Thyroid gland (tissue), 4 donors: ENCODE measurements at places on chromosomes 16 and 17. TPM values are rescaled to one million over a fixed set of nuclear protein-coding genes. Genes with fewer than 3 reads are reported as not detected.

KRTAP1-1 gene
- not detected for total RNA-seq

ACSM2A gene
- total RNA-seq: not detected

SLC12A3 gene
- not detected for total RNA-seq

GPR179 gene
- not detected for total RNA-seq

PMM2 gene
- total RNA-seq: 33.3 TPM

P2RX5 gene
- not detected for total RNA-seq

UNC13D gene
- 8.1 TPM for total RNA-seq

ZG16 gene
- total RNA-seq: not detected

NRN1L gene
- not detected for total RNA-seq

CA4 gene
- total RNA-seq: 56.5 TPM

MRPL58 gene
- total RNA-seq: 55.1 TPM

- no peak for DNase-seq
These were observed 21.4 kb upstream of the NF1 start for GRCh38 chr17:31073411-31073810.

DNA sequence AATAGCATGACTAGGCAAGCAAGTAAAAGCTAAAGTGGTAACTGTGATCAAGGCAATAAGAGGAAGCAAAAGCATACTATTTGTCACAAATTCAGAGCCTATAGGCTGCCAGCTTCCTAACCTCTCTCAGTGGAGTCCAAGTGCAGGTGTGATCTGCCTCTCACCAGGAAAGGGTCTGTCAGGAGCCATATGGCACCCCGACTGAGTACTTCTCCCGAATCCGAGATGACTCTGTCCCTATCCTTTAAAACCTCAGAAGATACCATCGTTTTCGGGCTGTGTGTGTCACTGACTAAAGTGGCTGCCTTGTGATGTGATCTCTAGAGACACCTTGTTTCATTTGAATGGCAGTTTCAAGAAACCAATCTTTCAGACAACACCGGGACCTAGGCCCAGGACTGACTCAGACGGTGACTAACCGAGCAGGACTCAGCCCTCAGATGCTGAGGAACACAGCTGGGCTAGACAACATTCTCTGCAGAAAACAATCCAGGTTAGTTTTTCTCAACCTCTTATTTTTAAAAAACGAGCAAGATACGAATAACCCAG is 63.6 kb downstream of the SMG6 start:
- DNase-seq: no peak

DNA sequence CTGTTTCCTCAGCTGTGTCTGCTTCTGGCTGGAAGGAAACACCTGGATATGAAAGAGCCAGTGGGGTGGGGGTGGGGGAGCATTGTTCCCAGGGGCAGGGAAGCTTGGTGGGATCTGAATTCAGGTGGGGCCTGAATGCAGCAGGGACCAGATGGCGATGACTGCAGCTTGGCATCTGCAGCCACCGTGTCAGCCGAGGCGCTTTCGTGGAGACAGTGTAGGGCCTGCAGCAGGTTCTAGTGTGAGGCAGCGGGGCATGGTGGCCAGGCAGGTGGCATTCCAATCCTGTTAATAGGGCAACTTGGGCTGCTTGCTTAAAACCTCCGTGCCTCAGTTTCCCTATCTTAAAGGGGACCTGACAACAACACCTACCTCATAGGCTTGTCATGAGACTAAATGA is 1.7 kb downstream of the PIK3R6 start:
- no peak for DNase-seq

DNA sequence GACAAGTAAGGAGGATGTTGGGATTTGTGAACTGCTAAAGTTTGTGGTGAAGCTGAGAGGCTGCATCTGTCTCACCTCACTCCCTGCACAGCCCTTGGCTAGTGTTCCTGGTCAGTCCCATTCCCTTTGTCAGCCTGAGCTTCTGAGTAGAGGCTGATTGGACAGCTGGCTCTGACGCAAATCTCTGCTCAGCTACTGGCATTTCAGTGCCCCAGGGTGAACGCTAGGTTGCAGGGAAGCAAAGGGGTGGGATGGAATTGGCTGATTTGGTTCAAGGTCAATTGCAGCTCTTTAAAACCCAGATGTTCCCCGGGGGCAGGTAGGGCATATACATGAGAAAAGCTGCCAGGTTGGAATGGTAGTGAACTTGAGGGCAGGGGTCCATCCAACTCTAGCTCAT is 23.1 kb upstream of the CNOT1 start:
- no peak for DNase-seq

GRCh38 chr17:44218344-44219107 is 949 bp downstream of the UBTF start:
- DNase-seq: peak; percentile 88

GRCh38 chr16:1535391-1536291 is 2.2 kb downstream of the TMEM204 start:
- no peak for DNase-seq

DNA sequence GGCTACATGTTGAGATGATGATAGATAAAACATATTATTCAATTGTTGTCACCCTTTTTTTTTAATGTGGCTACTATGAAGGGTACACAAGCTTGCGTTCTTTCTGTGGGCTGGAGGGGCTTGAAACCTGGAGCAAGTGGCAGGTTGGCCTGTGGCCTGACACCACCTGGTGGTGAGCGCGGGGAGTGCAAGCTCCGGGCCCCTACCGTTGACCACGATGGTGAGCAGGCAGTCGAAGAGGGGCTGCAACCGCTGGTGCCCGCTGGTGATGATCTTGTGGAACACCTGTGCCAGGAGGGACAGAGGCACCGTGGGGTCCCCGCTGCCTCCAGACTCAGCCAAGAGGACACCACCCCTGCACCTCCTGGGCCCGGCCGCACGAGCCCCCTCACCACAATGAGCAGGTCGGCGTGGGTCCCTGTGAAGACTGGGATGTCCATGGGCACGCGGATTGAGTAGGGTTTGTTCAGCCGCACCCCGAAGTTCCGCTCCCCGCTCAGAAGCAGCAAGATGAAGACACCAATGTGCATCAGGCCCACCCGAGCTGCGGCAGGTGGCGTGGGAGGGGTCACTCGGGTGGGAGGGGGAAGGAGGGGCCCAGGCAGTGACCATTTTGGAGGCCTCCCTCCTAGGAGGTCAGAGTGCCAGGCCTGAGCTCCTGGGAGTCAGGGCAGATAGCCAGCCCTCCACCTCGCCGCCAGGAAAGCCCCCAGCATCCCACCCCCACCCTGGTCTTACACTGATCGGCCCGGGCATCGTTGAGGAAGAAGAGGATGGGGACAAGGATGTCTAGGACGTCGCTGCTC is 14.4 kb downstream of the HID1 start:
- DNase-seq: peak; percentile 69

DNA sequence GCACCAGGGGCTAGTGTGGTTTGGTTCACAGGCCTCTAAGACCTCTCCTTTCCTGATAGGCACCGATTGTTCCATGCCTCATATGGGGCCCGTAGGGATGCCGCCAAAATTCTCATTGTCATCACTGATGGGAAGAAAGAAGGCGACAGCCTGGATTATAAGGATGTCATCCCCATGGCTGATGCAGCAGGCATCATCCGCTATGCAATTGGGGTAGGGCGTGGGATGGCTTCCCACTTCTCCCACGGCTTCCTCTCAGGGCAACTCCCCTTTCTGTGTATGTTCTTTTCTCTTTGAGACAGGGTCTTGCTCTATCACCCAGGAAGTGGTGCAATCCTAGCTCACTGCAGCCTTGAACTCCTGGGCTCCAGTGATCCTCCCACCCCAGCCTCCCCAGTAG is 5.3 kb downstream of the ITGAX start:
- DNase-seq: no peak

DNA sequence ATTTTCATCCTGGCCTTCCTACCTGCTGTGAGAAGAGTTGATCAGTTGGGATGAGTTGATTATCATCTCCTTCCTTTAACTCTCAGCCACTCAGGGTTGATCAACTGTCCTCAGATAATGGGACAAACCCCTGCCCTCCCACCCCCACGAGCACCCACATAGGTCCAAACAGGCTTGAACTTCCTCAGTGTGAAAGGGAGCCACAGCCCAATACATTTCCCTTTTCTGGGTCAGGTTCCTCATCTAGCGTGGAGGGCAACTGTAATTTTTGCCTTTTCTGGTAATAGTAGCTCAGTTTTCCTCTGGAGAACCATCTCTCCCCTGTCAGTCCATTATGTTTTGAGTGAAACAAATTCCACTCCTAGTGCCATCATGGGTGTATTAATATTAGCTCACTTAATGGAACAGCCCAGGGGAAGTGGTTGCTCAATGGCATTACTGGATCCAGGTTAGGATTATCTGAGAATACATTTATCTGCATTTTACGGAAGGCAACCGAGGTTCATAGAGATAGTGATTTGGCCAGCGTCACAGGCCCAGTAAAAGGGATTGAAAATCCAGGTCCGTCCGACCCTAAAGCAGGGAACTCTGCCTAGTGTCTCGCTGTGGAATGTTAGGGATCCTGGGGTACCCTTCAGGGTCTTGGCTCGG is 476 bp upstream of the LPCAT2 start:
- no peak for DNase-seq

- no peak for DNase-seq
These were observed 12.2 kb downstream of the ABCC1 start for GRCh38 chr16:15961571-15962090.

DNA sequence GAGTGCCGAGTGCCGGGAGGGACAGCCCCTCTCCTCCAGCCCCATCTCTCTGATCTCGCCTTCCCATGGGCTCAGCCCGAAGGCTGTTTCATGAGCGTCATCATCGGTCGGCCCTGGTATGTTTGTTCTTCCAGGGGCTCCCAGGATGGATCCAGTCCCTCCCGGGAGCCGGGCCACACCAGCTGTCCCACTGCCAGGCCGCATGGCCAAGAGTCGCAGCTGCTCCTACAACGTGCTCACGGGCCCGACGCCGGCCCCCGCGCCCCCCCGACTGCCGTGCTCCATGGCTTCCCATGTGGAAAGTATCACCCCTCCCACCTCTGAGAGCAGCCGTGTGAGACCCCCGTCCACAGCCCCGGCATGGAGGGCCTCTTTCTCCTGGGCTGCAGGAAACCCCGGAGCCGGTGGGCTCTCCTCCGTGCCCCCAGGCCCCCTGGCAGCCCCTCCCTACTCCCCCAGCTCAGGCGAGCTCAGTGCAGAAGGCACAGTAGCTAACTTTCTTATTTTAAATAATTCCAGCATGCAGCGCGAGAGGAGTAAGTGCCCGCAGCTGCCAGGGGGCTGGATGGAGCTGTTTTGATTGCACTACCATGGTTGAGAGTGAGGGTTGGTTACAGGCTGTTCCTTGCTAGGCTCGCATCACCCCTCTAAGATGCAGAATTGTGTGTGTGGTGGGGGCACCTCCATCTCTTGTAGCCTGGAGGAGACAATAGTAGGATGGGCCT is 26.6 kb upstream of the GSE1 start:
- DNase-seq: peak; percentile 94

- DNase-seq: no peak
These were observed 22.0 kb upstream of the SSTR5 start for GRCh38 chr16:1050516-1050915.

GRCh38 chr16:67537636-67538591 is 9.3 kb downstream of the RIPOR1 start:
- DNase-seq: peak; percentile 65

- no peak for DNase-seq
These were observed 126.6 kb downstream of the AXIN2 start for GRCh38 chr17:65434878-65435277.

GRCh38 chr16:48505705-48506104 is 104.3 kb downstream of the N4BP1 start:
- DNase-seq: no peak

- DNase-seq: no peak
These were observed 52.5 kb downstream of the BCL7C start for GRCh38 chr16:30841332-30841731.

- no peak for DNase-seq
These were observed 36.2 kb downstream of the CTCF start for GRCh38 chr16:67598527-67598926.

DNA sequence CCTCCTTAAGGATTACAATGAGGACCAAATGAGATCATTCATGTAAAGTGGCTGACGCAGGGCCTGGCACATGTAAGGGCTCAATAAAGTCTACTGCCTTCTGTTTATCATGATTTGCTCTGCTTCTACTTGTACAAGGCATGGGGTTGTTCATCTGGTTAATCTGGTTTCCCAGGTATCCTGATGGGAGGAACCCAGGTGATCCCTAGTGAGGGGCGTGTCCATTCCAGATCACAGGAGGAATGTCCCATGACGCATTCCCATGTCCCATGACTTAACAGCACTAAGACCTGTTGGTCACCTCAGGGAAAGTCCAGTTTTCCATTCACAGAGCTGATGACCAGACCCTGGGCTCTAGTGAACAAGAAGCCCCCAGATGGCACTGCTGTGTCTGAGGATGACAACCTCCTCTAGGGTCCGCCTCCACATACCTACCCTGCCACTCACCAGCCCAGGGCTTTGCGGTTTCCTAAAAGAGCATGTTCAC is 11.5 kb upstream of the TPPP3 start:
- DNase-seq: peak; percentile 75

- DNase-seq: no peak
These were observed 7.9 kb downstream of the GP2 start for GRCh38 chr16:20319406-20319805.

GRCh38 chr17:61249649-61250299 is 149.9 kb upstream of the TBX2 start:
- no peak for DNase-seq

DNA sequence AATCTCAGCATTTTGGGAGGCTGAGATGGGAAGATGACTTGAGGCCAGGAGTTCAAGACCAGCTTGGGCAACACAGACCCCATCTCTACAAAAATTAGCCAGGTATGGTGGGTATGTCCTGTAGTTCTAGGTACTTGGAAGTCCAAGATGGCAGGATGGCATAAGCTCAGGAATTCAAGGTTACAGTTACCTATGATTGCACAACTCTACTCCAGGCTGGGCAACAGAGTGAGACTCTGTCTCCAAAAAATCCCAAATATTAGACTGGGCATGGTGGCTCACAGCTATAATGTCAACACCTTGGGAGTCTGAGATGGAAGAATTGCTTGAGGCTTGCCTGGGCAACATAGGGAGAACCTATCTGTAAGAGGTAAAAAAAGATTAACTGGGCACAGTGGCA is 63.4 kb downstream of the CRLF3 start:
- no peak for DNase-seq
